NCI-H1092 (cell line): ENCODE measurements at places on chromosomes 5 and 9.

- DNase-seq = no peak
These were observed 113.9 kb downstream of the TAF11L14 start for GRCh38 chr5:17748201-17748600.

DNA sequence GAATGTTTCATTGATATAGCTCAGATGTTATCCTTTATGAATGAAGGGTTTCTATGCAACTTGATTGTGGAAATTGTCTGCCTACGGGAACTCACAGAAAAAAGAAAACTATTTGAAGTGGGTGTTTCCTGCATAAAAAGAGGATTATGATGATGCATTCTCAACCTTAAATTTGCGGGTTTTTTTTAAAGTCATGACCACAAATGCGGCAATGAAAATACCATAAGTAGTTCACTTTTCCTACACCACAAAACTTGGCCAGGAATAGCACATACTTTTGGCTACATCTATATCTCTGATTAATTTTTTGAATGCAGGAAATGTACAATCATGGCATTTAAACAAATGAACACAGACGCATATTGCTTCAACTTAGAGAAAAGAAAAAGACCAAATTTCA, 754.7 kb downstream of the DTWD2 start:
- DNase-seq = no peak

- no peak for DNase-seq
These were observed 170.4 kb downstream of the EFNA5 start for GRCh38 chr5:107500347-107500746.

- DNase-seq = no peak
These were observed 202.3 kb downstream of the TENT4A start for GRCh38 chr5:6915574-6915973.

DNA sequence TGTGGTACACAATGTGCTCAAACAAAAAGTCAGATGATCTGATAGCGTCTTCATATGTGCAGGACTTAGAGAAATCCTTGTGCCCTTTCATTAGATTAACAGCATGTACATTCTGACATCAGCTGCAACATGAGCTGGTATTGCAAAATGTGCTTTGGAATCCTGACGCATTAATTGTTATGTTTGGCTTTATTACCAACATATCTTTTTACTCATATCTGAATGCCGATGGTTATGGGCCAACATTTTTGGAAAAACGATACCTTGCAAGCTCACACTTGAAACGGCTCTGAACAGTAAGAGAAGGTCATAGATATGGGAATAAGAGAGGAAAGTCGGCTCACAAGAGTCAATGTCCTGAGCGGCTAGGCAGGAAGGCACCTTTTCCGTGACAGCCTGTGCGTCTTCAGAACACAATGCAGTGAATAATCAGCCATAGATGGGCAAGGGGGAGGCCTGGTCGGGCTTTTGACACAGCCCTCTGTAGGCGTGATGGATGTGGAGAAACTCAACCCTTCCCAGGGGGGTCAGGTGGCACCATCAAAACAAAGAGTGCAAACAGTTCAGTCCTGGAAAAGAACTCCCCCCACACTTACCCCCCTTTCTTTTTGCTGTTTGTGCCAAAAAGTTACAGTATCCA, 36.4 kb upstream of the GAS1 start:
- no peak for DNase-seq

- no peak for DNase-seq
These were observed 73.6 kb upstream of the ZNF622 start for GRCh38 chr5:16539169-16539666.

DNA sequence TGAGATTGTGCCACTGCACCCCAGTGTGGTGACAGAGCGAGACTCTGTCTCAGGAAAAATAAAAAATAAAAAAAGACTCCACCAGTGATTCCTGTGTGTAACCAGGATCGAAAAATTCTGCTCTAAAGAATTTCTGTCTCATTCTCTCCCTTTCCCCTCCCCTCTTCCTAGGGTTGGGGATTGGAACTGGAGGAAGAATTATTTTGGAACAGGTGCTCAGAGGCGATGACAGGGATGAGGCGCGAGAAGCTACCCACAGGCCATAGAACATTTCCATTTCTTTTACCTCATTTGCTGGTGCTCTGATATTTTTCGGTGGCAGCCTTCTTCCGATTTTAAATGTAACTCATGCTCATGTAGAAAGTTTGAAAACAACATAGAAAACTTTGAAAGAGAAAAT, 80.1 kb downstream of the DAPK1 start:
- no peak for DNase-seq

DNA sequence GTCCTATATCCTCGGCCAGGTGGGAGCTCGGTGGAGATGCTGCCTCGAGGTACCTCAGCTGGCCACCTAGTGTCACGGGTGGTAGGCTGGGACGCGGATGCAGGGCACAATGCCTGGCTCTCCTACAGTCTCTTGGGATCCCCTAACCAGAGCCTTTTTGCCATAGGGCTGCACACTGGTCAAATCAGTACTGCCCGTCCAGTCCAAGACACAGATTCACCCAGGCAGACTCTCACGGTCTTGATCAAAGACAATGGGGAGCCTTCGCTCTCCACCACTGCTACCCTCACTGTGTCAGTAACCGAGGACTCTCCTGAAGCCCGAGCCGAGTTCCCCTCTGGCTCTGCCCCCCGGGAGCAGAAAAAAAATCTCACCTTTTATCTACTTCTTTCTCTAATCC, 2.0 kb downstream of the PCDHGC3 start:
- no peak for DNase-seq

DNA sequence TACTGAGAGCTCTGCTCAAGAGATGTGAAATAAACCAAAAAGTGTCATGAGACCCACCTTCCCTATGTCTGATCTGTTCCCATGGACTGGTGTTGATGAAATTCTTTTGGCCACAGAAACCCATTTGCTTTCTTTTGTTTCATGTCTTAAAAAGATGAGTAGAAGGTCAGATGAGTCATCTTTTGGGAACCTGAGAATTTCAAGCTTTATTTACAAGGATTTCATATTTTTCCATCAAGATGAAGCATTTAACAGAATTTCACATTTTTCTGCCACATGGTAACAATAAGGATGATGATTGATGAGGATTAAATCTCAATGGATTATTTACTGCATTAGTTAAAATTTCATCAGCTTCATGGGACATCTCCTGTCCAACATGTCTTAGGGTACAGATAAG, 337.8 kb downstream of the DEPDC1B start:
- DNase-seq = no peak

DNA sequence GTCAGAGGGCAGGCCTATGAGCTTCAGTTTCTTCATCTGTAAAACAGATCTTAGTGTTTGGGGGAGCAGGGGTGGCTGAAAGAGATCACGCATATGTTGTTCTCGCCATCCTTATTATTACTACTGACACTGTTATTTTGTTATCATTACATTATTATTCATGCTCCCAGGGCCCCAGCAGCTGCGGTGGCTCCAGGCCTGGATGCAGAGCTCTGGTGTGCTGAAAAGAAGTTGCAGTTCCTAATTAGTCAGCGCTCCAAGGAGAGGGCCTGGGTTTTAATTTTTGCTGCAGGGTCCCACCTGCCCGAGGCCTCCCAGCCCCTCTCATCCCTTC, 19.5 kb downstream of the CXXC5 start:
- no peak for DNase-seq
